ENCODE measurements at places on chromosomes 2 and 18. TPM values are rescaled to one million over a fixed set of nuclear protein-coding genes. Genes with fewer than 3 reads are reported as not detected.
A peak's percentile ranks its signal among the peaks of the same experiment; 100 is the strongest.

The CPO gene
- total RNA-seq, result not detected

The CYTIP gene
- total RNA-seq, result not detected

The REG3A gene
- total RNA-seq, result not detected

The FAP gene
- not detected for total RNA-seq

The PLCL1 gene
- total RNA-seq, result 28.8 TPM

The ANKRD30B gene
- total RNA-seq, result not detected

The UGT1A3 gene
- not detected for total RNA-seq

DNA sequence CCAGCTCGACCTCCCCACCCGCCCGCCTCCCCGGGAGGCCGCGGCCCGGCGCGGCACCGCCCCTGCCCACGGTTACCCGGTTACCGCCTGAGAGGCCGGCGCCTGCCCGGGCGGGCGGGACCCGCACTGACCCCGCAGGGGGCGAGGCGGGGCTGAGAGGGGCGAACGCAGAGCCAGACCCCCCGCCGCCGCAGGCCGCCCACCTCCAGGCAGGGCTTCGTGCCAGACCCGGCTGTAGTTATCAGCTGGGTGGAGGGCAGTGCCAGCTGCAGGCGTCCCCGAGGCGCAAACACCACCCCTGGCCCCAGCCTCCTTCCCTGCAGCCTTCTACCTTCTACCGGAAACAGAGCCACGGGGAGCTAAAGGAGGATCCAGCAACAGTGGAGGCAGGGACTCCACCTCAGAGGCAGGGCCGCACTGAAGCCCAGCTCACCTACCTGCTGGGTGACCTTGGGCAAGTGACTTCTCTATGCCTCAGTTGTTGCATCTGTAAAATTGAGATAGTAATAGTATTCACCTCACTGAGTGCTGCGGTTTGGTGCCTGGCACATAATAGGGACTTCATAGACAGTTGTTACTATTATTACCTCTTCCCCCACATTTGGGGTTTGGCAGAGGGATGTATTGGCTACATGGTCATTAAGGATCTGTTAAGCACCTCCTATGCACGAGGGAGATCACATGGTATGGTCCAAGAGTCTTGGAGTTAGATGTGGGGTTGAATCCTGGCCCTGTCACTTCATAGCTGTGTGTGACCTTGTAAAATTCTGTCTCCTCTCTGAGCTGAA, 231.6 kb upstream of the SMAD2 start:
- no peak for DNase-seq
- no peaks in the 10 kb centered on the region for H3K36me3 ChIP-seq
- H3K27ac ChIP-seq, result peak overlapping the region; percentile 97

DNA sequence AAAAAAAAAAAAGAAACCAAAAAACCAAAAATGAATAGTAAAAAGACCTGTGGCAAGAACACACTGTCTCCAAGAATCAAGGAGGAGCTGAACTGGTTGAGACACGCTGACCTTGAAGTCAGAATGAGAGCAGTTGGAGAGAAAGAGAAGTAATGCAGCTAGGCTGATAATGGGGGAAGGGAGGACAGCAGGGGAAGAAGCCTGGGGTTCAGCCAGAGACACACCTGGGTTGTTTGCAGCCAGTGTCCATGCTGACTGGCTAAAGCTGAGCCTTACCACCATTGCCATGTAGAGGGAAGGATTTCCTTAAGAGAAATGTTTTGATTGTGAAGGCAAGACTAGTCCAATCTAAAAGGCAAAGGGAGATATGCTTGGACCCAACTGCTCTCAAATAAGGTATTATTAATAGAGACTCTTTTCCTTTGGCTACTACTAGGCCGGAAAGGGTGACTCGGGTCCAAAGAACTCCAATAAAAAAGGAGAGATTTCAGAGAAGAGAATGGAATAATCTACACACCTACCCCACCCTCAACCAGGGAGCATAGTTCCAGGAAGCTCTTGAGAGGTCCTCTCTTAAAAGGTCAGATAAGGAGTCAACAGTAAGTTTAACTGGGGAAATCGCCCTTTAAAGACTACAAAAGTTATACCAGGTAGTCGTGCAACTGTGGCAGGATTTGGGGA, 25.2 kb upstream of the REL start:
- no peak for DNase-seq
- H3K36me3 ChIP-seq, result no peaks in the 10 kb centered on the region
- no peaks in the 10 kb centered on the region for H3K4me1 ChIP-seq
- no peak overlapping the region for H3K4me3 ChIP-seq

DNA sequence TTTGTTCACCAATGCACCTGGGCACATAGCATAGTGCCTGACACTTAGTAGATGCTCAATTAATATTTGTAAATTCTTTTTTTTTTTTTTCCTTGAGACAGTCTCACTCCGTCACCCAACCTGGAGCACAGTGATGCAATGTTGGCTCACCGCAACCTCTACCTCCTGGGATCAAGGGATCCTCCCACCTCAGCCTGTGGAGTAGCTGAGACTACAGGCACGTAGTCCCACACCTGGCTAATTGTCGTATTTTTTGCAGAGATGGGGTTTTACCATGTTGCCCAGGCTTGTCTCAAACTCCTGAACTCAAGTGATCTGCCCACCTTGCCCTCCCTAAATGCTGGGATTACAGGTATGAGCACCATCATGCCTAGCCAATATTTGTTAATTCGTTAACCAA, 23.2 kb upstream of the LPIN2 start:
- no peaks in the 10 kb centered on the region for H3K36me3 ChIP-seq
- H3K27ac ChIP-seq, result no peak overlapping the region
- H3K27me3 ChIP-seq, result no peaks in the 10 kb centered on the region
- DNase-seq, result no peak

DNA sequence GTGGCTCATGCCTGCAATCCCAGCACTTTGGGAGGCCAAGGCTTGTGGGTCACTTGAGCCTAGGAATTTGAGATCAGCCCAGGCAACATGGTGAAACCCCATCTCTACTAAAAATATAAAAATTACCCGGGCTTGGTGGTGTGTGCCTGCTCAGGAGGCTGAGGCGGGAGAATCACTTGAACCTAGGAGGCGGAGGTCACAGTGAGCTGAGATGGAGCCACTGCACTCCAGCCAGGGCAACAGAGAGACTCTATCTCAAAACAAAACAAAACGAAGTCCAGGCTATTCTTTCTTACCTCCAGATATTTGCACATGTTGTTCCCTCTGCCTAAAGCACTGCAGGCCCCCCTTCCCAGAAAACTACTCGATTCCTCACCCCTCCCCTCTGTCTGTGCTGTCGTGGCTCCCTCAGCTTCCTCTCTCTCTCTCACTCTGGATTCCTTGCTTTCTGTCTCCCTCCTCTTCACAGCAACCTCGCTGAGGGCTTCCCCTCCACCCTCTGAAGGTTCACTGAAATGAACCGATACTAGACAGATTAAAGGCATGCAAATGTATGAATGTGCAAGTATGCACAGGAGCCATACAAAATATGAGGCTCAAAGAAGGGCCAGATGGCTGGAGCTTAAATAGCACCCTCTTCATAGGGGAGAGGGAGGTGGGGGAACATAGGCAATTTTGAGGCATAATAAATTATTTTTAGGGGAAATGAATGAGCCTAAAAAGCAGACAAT, 18.5 kb downstream of the TMEM177 start:
- no peak overlapping the region for H3K4me3 ChIP-seq
- DNase-seq, result no peak
- peak overlapping the region; percentile 10 for H3K27ac ChIP-seq
- no peaks in the 10 kb centered on the region for H3K36me3 ChIP-seq
- H3K27me3 ChIP-seq, result peaks cover 3% of the 10 kb centered on the region
- peaks cover 43% of the 10 kb centered on the region for H3K4me1 ChIP-seq

- peaks cover 5% of the 10 kb centered on the region for H3K4me1 ChIP-seq
- DNase-seq, result no peak
- H3K27me3 ChIP-seq, result no peaks in the 10 kb centered on the region
- H3K36me3 ChIP-seq, result peaks cover 6% of the 10 kb centered on the region
These were observed 89.2 kb upstream of the CD226 start for GRCh38 chr18:70036771-70037347.

DNA sequence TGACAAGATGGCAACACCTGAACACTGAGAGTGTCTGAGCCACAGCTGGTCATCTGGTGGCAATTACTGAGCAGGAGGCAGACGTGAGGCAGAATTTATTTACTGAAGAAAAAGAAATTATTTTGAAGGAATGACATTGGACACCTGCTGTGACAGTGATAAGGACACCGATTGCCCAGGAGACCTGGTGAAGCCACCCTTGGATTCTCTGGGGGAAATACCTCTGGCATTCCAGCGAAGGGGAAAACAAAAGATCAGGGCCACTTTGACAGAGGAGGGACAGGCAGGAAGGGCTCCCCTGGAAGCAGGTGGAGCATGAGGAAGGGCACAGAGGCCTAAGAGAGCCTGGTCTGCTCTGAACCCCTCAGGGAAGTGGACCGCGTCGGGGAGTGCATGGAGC, 85.4 kb upstream of the ALPP start:
- no peak overlapping the region for H3K4me3 ChIP-seq
- H3K27me3 ChIP-seq, result peaks cover 6% of the 10 kb centered on the region
- DNase-seq, result no peak
- no peaks in the 10 kb centered on the region for H3K4me1 ChIP-seq

DNA sequence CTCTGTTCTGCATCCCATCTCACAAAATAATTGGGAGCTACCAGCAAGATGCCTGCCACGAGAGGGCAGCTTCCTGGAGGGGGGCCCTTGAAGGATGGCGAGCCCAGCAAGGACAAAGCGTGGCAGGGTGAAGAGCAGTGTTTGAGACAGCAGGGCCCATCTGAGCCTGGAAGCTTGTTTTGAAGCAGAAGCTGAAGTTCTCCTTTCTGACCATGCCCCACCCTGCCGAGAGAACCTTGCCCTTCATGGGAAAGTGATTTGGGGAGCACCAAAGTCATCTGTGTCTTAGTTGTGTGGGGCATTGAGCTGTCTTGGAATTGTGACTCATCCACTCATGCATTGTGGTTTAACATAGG, 216.3 kb downstream of the BCL11A start:
- no peaks in the 10 kb centered on the region for H3K36me3 ChIP-seq
- no peak overlapping the region for H3K4me3 ChIP-seq
- H3K4me1 ChIP-seq, result no peaks in the 10 kb centered on the region
- H3K27me3 ChIP-seq, result peaks cover 10% of the 10 kb centered on the region
- DNase-seq, result no peak

DNA sequence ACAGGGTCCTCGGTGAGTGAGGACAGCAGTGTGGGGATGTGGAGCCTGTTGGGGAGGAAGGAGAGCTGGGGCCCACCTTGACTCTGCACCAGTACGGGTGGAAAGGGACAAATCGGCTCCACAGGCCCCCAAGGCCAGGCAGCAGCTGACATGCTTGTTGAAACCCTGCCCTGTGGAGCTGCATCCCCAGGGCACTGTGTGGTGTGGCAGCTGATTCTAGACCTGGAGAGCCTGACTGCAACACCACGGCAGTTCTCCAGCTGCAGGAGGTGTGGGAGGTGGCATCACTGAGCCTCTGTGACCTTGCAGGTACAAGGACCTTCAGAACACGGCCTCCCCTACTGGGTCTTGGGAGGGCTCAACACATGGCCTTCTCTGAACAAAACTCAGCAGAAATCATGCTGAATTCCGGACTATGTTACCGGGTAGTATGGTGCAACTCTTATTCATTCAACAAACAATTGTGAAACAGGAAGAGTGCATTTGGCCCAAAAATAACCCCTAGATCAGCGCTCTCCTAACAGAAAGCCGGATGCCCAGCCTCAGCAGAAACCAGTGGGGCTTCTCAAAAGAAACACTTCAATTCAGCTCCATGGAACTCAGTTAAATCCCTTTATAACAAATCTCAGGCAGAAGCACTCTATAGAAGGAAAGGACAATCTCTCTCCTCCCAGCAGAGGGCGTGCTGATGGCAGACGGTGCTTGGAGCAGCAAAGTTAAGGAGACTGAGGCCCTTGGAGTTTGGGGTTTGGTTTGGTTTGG, 104.4 kb upstream of the SALL3 start:
- no peak overlapping the region for H3K4me3 ChIP-seq
- DNase-seq, result peak; percentile 53
- H3K36me3 ChIP-seq, result no peaks in the 10 kb centered on the region

- H3K36me3 ChIP-seq, result no peaks in the 10 kb centered on the region
- H3K27ac ChIP-seq, result no peak overlapping the region
- DNase-seq, result no peak
- H3K27me3 ChIP-seq, result no peaks in the 10 kb centered on the region
- no peak overlapping the region for H3K4me3 ChIP-seq
These were observed 9.9 kb downstream of the GIGYF2 start for GRCh38 chr2:232707076-232707475.

Data from glutamatergic neuron (in vitro differentiated cells).